ENCODE measurements at places on chromosomes 12 and 14.

DNA sequence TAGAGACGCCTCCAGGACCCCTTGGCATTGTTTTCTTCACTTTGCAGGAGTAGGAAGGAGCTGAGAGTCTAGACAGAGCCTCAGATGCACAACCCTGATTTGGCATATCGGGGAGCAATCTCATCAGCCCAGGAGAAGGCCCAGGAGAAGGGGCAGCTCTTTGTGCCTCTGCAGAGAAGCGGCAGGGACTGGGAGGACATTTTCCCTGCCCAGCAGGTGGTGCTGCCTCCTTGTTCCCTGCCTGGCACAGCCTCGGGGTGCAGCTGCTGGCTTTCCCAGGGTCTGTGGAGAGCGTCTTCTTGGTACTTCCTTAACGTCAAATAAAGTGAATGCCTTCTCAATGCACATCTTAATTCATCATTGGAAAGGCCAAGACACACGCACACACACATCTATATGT, 419.5 kb downstream of the TMEM121 start:
- DNase-seq, result no peak

- DNase-seq, result no peak
Observed at GRCh38 chr12:54277823-54278276, 2.1 kb downstream of the CBX5 start.

DNA sequence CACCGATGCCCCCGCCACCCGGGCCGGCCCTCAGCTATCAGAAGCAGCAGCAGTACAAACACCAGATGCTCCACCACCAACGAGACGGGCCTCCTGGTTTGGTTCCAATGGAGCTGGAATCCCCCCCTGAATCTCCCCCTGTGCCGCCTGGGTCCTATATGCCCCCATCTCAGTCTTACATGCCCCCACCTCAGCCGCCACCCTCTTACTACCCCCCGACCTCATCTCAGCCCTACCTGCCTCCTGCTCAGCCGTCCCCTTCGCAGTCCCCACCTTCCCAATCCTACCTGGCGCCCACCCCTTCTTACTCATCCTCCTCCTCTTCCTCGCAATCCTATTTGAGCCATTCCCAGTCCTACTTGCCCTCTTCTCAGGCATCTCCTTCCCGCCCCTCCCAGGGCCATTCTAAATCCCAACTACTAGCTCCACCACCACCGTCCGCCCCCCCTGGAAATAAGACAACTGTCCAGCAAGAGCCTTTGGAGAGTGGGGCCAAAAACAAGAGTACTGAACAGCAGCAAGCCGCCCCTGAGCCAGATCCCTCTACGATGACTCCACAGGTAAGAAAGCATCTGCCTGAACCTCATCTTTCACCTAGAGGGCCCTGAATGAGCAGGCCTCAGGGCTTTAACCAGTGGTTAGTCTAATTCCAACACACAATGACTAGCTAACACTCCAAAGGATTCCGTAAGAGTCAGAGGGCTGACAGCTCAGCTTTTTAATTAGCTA, 851 bp downstream of the YLPM1 start:
- DNase-seq, result peak; percentile 9

- DNase-seq, result no peak
Observed at GRCh38 chr12:47794679-47795078, 21.6 kb downstream of the SLC48A1 start.

- no peak for DNase-seq
Observed at GRCh38 chr12:101761350-101761749, 22.1 kb upstream of the SYCP3 start.

- DNase-seq, result no peak
Observed at GRCh38 chr12:116104167-116104767, 173.2 kb downstream of the MED13L start.

- DNase-seq, result peak; percentile 30
Observed at GRCh38 chr14:20782280-20782890, 1.3 kb downstream of the RNASE6 start.

DNA sequence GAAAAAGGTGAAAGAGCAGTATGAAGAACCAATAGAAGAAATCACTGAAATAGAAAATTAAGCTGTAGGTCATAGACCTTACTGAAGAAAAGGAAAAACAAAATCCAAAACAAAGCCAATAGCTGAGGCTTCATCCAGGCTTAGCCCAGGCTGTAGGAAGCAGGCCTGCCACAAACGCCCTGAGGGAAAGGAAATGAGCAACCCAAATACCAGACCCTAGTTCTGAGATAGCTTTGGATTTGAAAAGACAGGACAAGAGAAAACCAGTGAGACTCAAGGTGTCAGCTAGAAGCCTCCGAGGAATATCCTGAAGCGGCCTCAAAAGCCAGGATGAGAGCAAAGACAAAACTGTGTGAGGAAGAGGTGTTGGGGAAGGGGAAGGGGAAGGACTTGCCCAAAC, 79.2 kb downstream of the FERMT2 start:
- no peak for DNase-seq

DNA sequence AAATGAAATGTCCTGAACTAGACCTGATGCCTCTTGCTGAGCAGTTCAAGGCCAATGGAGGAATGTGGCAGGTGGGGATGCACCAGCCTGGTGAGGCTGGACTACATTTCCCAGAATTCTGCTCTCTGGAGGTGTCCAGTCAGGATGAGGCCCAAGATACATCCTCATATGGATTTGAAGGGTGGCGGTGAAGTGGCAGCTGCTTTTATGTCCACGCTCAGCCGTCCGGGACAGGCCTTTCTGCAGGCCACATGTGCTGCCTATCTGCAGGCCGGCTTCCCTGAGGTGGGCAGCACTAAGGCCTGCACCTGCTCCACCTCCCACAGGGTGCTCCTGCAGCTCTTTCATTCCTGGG, 230.2 kb downstream of the BCL11B start:
- DNase-seq, result no peak

- DNase-seq, result no peak
Observed at GRCh38 chr12:108642899-108643654, 9.4 kb upstream of the SELPLG start.

DNA sequence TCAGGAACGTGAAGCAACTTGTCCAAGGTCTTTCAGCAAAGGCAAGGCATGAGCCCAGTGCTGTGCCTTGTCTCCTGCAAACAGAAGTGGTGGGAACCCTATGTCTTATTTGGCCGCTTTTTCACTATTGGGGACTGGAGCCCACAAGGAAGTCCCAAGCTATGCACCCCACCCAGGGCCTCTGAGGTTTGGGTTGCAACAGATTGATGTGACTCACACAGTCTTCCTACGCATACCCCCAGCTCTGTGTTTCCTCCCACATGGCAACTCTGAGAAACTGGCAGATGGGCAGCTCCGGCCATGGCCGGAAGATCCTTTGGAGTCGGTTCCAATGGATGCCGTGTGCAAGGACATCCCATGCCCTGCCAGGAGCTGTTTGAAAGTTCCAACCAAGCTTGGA, 28.3 kb upstream of the CMKLR1 start:
- DNase-seq, result no peak

DNA sequence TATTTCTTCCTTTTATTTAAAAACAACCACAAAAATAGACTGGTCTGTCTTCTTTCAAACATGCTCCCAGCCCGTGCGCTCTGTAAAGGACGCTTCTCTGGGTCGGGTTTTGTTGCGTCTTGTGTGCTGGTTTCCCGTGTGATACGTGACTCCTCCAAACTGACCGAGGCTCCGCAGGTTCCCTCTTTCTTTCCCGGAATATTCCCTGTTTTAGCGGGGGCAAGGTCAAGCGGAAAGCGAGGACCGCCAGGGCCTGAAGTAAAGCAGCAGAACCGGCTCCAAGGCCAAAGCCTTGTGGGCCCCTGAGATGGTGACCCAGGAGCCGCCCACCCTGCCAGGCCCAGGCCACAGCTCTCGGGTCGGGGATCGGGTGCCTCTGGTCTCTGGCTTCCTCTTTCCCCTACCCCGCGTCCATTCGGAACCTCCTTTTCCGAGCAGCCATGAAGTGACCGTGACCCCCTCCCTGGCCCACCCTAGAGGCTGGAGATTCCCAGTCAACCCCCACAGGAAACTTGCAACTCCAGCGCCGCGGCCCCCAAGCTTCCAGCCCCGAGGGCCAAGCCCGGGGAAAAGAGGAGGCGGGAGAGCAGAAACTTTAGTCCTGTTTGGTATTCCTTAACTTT, 885 bp upstream of the HOXC10 start:
- DNase-seq, result no peak

DNA sequence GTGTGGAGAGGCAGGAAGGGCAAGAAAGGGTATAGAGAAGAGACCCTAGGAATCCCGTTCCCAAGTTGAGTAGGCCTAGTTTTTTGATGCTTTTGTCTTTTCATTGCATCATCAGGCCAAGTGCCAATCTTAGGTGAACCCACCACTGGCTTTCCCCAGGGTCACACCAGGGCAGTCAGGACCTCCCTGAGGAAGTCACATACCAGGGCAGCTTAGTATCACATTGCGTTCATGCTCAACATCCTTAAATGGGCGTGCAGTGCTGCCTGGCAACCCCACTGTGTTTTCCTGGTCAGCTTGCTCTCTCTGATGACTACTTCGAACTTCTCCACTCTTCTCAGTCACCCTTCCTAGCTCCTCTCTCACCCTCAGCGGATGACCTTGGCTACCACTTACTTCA, 9.0 kb downstream of the ASIC1 start:
- DNase-seq, result no peak

DNA sequence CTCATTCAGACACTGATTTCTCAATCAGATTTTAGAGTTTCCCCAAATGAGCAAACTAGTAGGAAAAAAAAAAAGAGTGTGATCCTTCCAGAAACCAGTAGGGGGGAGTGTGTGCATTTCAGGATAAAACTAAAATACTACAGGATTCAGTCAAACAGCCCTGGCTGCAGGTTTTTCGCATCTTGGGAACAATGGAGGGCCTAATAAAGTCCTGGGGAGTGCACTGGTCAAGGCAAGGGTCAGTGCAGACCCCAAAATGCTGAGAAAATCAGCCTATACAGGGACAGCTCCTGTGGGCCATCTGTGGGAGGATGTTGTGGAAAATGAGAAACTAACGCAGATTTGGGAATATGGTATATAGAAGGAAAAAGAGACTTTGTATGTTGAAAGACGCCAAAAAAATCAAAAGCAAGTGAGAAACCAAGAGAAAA, 22.2 kb upstream of the ABCD4 start:
- DNase-seq, result peak; percentile 2

- no peak for DNase-seq
Observed at GRCh38 chr14:86221755-86222154, 691.8 kb downstream of the FLRT2 start.

DNA sequence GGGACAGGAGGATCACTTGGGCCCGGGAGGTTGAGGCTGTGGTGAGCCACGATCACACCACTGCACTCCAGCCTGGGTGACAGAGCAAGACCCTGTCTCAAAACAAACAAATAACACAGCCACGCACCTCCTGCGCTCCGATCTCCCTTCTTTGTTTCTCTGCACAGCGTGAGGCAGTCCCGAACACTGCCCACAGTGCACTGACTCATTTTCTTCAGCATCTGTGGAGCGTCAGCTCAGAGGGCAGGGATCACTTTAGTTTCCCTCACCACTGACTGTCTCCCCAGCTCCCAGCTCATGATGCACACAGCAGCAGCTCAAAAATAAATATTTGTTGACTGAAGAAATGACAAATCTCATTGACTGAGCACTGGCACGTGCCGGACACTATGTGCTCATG, 883 bp upstream of the MYL2 start:
- DNase-seq, result no peak

GRCh38 chr12:115960868-115961802, 316.4 kb downstream of the MED13L start:
- no peak for DNase-seq

GRCh38 chr14:47277703-47278102, 397.7 kb downstream of the MDGA2 start:
- DNase-seq, result no peak

GRCh38 chr14:96108061-96108795, 69.1 kb downstream of the C14orf132 start:
- no peak for DNase-seq

DNA sequence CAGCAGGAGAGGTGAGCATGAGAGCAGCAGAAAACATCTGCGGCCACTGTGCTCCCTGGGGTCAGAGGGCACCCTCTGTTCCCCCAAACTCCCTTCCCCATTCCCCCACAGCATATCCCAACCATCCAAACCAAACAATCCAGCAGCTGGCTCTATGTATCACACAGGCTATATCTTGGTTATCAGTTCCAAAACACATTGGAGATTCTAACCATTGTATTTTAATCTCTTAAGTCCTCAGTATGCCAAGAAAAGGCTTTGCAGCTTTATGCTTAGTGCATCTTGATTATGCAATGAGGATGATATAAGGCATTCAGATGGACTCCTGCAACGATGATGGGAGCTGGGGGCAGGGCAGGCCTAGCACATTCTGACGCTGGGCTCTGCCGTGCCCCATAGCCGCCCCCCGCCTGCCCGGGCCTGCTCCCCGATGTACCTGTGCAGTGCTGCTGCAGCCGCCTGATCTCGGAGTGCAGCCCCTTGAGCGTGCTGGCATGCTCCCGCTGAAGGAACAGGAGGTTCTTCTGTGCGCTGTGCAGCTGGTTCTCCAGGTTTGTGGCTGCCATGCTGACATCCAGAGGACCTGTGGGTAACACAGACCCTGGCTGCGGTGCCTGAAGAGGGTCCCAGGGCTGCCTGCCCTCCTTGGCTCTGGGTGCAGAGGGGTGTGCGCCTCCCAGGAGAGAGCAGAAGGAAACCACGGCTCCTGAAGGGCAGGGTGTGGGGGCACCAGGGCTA, 29.6 kb downstream of the CCDC92 start:
- DNase-seq, result no peak

GRCh38 chr14:77005559-77005958, 22.9 kb downstream of the IRF2BPL start:
- no peak for DNase-seq

GRCh38 chr14:66495218-66496098, 9.3 kb downstream of the CCDC196 start:
- peak; percentile 78 for DNase-seq

DNA sequence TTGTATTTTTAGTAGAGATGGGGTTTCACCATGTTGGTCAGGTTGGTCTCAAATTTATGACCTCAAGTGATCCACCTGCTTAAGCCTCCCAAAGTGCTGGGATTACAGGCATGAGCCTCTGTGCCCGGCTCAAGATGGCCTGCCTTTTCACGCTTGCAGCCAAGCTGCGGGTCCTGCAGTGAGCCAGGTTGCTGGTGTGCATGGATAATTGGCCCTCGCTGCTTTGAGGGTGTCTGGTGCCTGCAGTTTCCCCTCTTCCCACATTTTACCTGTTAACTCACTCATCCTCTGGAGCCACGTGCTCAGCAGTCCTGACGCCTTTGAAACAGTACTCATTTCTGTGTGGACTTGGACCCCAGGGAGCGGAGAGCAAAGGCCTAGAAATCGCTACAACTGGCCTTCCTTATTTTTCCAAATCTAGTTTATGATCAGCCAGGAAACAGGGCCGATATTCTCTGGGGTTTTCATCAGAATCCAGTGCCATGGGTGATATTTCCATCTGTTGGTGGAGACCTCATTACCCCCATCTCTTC, 42.2 kb downstream of the TPCN1 start:
- no peak for DNase-seq
